ENCODE measurements at places on chromosomes 4 and X. TPM values are rescaled to one million over a fixed set of nuclear protein-coding genes. Genes with fewer than 3 reads are reported as not detected.
A peak's percentile ranks its signal among the peaks of the same experiment; 100 is the strongest.

RASL11B gene
- not detected for total RNA-seq

MAGEA11 gene
- not detected for total RNA-seq

TXK gene
- total RNA-seq: not detected

MFSD8 gene
- total RNA-seq: 18.6 TPM

RAB39B gene
- total RNA-seq: 5.5 TPM

MEPE gene
- not detected for total RNA-seq

MAGEA12 gene
- total RNA-seq: 0.96 TPM

AKAP14 gene
- total RNA-seq: not detected

HMX1 gene
- not detected for total RNA-seq

PNMA3 gene
- not detected for total RNA-seq

DNA sequence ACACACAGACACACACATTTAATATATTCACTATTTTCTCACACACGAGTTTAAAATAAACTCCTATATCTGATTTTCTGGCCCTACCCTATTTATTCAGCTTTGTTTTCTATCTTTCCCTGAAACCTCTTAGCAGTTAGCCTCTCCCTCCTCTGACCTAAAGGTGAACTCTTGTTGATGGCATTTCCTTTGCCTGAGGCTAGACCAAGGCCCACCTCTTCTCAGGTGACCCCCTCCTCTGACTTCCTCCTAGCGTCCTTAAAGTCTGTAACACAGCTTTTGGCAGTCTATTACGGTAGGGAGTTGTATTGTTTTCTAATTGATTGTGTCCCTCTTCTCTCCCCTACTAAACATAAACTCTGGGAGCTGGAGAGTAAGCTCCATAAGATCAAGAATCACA lies 1.7 kb upstream of the SRPX2 start:
- no peak for DNase-seq

- DNase-seq: no peak
Measured at GRCh38 chr4:112085156-112086035, 59.9 kb upstream of the FAM241A start.

DNA sequence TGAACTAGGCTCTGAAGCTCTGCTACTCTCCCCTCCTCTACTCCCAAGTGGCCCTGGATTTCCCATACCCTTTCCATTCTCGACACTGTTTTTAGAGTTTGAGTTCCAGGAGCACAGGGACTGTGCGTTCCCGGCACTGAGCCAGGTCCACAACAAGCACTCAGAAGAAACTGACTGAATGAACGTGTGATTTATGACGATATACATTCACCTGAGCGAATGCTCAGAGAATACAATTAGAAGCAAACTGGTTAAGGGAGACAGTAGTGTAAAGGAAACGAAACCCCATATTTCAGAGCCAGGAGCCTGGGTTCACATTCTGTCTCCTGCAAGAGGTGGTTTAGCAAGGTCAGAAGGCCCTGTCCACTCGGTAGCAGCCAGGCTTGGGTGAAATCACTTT lies 1.4 kb upstream of the KIAA0232 start:
- DNase-seq: no peak

DNA sequence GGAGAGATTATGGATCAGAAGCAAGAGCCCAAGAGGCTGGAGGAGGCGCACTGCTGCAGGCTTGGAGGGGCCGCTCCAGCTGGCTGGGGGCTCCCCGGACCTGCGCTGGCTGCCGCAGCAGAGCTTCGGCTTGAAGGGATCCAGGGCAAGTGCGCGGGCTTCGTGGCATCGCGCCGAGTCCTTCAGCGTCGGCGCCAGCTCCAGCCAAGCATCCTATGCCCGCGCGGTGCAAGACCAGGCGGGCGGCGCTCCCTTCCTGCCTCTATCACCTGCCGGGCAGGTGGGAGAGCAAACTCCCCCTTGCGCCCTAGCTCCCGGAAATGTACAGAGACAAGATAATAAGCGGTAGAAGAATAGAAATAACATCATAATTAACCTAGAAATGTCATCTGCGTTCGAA lies 10.5 kb upstream of the UCP1 start:
- no peak for DNase-seq

GRCh38 chrX:152817078-152817764 lies 13.3 kb downstream of the CETN2 start:
- peak; percentile 52 for DNase-seq

DNA sequence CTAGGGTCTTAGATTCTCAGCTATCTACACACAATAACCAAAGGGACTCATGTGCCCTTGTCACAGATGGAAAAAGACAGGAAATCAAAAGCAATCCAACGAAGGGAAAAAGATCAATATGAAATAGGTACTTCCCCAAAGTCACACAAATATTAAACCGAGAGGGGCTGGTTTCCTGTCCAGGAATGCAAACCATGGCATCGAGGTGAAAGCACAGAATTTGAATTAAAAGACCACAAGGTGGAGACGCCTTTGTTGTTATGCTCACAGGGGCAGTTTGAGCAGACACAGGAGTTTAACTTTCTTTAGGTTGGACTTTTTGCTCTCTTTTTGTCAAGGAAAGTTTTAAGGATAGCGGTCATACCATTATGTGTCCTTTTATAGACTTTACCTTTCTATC lies 14.3 kb downstream of the H2BW1 start:
- DNase-seq: no peak

DNA sequence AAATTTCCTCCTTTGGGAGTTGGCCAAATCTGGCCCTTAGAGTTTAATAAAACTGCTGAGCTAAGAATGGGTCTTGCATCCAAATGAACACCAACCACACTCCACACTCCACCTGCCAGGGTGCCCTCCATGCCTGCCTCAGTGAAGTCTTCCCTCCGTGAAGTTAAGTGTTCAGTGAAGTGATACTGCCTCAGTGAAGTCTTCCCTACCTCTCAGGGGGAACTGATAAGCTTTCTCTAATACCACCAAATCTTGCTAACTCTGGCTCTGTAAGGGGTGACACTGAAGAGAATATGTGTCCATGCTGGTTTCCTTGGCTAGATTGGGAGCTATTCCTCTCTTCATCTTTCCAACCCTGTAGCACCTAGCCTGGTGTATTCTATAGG lies 27.9 kb downstream of the MED28 start:
- DNase-seq: no peak

DNA sequence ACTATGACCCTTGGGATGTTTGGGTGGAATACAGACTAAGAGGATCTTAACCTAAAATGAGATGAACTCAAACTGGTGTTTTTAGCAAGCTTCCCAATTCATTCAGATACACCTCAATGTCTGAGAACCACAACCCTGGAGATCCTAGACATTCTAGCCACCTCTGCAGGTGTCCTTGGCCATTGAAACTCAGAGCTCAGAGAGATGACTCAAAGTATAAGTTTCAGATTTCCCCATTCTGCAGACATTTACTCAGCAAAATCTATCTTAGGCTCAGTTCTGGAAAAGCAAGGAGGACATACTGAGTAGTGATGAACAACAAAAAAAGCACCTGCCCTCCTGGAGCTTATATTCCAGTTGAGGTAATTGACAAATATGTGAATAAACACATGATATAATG lies 47.8 kb downstream of the COMMD8 start:
- no peak for DNase-seq

- no peak for DNase-seq
Measured at GRCh38 chr4:11949355-11949754, 520.7 kb upstream of the HS3ST1 start.

- no peak for DNase-seq
Measured at GRCh38 chrX:9597361-9598035, 132.6 kb downstream of the TBL1X start.

DNA sequence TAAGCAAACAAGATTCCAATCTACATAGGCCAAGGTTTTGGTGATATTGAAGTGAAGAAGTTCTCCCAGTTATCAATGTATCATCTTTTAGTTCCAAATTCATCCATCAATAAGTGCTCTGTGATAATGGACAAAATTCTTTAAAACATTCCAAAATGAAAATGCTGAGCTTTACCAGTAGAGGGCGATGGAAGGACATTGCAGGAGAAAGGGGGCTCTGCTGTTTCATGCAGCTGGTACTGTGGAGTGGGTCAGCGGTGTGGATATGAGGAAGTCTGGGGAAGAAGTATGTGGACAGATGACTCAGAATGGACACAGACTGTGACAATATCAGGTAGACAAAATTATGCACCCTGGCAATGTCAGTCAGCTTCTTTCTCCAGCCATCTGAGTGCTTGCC lies 46.6 kb upstream of the HS6ST2 start:
- no peak for DNase-seq

DNA sequence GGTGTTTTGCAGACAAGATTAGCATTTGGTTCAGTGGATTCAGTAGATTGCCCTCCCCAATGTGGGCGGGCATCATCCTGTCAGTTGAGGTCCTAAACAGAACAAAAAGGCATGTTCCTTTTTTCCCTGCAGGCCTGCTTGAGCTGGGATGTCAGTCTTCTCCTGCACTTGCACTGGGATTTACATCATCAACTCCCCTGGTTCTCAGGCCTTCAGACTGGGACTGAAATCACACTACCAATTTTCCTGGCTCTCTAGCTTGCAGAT lies 278.9 kb upstream of the FTHL17 start:
- no peak for DNase-seq

- no peak for DNase-seq
Measured at GRCh38 chr4:7554905-7555304, 120.2 kb upstream of the PSAPL1 start.

DNA sequence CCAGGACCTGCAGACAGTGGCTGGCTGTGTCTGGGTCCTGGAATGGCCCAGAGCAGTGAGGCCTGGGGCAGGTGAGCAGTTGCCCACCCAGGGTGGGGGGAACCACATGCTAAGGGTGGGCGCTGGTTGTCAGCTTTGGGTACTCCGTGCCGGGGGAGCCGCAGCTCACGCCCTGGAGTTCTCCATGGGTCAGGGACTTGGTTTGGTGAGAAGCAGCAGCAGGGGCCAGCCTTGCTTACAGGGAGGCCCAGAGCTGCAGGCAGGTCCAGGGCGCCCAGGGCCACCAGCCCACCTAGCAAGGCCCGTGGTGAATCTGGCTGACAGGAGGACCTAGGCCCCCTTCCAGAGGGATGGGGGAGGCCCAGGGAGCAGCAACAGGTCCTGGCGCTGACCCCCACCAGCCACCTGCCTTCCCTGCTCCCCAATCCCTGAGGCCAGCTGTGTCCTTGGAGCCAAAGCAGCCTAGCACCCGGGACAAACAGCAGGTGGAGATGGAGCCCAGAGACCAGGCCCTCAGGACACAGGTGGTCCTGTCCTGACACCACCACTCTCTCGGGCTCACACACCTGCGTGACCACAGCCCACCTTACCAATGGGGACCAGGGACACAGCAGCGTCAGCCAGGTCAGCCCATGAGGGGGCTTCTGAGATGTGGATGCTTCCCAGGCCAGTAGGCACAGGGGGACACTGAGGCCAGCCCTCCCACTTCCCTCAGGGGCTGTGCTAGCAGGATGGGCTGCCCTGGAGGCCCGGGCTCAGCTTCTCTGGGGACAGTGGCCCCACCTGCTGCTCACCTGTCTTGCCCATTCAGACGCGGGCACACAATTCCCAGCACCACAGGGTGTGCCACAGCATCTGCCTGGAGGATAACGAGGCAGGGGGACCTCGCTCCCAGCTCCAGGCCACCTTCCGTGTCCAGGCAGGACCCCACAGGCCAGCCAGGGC lies 3.5 kb downstream of the MXD4 start:
- DNase-seq: no peak

DNA sequence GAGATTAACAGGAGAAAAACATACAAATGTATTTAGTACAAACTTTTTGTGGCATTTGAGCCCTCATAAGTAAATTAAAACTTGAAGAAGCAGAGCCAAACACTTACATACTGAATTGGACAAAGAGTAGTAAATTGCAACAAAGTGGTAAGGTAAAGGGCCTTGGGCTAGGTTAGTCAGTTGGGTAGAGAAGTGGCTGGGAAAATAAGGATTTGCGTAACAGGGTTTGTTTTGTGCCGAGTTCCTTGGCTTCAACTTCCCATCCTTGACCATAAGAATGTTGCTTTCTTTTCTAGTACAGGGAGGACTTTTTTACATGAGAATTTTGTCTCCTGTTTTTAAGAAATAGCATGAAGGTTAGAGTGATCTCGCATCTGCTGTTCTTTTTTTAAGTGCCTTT lies 33.3 kb upstream of the DSPP start:
- no peak for DNase-seq

DNA sequence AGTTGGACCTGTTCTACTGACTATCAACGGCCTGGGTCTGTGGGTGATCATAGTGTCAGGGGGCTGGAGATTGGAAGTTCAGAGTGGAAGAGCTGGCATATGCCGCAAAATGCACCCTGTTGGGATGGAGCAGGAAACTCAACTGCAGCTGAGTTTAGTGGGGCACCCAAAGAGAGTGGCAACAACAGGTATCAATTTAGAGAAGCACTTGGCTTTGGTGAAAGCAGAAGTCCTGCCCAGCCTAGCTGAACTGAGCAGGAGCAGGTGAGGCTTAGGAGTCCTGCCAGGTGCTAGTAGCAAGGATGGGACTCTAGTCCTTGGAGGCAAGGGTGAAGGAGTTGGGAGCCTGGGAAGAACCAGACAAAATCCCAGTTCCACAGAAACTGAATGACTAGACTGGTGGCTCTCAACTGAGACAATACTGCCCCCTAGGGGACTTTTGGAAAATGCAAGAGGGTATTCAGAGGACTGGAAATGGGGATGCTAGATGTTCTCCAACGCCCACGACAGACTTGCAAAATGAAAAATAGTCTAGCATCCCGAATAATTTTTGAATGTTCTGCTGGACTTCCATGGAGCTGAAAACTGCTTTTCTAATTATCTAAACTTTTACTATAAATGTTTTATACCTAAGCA lies 49.4 kb downstream of the RTL9 start:
- no peak for DNase-seq

- no peak for DNase-seq
Measured at GRCh38 chrX:40318076-40318475, 220.3 kb upstream of the BCOR start.

DNA sequence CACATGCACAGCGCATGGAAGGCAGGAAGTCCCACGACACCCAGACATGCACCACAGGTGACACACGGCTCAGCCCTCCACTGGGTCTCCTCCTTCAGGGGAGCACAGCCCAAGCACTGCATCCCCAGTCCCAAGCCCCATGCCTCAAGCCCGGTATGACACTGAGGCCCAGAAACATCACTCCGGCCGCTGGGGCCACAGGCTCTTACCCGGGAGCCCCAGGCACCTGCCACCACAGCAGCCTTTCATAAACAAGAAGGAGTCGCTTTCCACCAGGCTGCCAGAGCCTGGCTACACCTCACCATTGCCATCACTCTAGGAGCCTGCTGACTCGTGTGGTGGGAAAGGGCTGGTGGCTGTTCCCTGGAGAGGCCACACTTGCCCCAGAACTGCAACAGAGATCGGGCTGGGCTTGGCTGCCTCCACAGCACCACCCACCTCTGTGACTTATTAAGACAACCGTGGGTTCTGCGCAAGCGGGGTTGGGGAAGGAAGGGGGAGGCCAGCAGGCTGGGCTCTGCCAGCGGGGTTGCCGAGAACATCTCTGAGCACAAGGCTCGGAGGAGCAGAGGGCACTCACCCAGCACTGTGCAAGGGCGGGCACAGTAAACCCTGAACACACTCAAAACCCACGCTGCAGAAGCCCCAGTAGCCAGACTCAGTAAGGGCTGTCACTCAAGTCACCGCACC lies 4.5 kb downstream of the HAUS7 start:
- no peak for DNase-seq

DNA sequence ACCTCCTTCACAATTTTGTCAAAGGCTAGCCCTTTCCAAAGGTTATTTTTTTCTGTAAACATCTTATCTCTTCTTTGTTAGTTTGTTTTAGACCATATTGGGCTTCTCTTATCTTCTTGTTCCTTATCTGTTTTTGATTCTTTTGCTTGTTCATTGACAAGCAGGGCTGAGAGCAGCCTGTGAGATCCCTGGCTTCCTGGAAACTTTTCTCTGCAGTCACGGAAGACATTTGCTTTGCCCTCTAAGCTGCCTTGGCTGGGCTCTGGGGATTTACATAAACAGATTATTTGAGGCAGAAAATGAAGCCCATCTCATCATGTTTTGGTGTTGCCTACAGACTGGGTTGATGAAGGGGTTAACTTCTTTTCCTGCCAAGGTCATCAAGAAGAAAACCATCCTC lies 157.4 kb upstream of the AMOT start:
- no peak for DNase-seq

Measured in A172 (cell line).